ENCODE measurements at places on chromosomes 12 and 14.

- DNase-seq, result no peak
Measured at GRCh38 chr12:8950221-8950527, 729 bp upstream of the M6PR start.

DNA sequence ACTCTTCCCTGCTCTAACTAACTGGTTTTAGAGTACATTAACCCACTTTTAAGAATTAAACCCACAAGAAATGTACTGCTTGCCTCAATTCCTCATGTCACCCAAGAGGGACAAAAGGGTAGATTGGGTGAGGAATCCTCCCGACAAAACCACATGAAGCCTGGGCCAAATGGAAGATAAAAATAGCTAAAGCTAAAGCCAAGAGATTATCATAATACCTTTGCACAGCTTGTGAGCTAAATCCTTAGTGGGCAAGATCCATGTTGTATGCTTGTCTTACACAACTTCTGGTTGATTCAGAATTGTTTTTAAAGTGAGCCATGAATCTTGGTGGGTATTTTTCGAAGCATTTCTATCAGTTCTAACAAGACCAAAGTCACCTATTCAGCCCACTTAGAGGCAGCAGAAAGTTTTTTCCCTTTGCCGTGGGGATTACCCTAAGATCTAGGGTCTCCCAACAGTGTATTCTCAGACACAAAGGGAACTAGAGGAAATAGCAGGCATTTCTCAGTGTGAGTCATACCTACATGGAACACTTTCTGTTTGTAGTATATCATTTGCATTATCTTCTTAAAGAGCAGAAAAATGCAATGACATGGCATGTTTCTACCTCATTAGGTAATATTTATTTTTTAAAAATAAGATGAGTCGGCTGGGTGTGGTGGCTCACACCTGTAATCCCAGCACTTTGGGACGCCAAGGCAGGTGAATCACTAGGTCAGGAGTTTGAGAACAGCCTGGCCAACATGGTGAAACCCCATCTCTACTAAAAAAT, 616.6 kb downstream of the KCNH5 start:
- no peak for DNase-seq

DNA sequence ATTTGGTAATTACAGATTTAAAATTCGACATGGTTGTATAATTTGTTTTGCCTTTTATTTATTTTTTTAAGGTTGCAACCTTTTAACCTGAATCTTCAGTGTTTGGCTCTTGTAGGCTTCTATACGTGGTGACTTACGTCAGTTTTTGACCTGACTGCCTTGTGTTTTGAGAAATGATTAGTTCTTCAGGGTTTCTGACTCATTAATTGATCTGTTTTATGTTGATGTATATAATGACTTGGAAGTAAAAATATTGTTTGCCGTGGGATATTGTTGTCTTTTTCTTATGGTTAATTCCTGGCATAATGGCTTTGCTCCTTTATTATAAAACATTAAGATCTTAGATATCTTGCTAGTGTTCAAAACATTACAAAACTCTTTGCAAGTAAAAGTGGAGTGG, 2.5 kb downstream of the RASSF8 start:
- no peak for DNase-seq

GRCh38 chr12:62075870-62076269, 184.3 kb upstream of the USP15 start:
- peak; percentile 31 for DNase-seq

GRCh38 chr14:67999290-67999689, 179.7 kb downstream of the RAD51B start:
- DNase-seq, result no peak

DNA sequence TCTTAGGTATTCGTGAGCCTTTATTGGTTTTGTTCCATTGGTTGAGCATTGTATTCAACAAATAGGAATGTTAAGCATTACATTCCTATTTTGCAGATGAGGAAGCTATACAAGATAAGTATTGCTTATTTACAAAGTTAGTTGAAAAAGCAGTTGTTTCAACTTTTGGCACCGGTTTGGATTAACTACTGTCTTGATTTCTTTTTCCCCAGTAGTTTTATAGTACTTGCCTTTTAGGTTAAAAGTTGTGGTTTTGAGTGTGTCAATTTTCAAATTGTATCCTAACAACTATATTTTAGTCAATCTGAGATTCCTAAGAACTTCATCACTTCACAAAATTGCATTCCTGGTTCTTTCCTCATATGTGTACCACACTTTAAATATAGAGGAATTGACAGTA, 23.8 kb upstream of the MBIP start:
- no peak for DNase-seq

GRCh38 chr12:110301065-110301806, 20.2 kb downstream of the ATP2A2 start:
- DNase-seq, result no peak

DNA sequence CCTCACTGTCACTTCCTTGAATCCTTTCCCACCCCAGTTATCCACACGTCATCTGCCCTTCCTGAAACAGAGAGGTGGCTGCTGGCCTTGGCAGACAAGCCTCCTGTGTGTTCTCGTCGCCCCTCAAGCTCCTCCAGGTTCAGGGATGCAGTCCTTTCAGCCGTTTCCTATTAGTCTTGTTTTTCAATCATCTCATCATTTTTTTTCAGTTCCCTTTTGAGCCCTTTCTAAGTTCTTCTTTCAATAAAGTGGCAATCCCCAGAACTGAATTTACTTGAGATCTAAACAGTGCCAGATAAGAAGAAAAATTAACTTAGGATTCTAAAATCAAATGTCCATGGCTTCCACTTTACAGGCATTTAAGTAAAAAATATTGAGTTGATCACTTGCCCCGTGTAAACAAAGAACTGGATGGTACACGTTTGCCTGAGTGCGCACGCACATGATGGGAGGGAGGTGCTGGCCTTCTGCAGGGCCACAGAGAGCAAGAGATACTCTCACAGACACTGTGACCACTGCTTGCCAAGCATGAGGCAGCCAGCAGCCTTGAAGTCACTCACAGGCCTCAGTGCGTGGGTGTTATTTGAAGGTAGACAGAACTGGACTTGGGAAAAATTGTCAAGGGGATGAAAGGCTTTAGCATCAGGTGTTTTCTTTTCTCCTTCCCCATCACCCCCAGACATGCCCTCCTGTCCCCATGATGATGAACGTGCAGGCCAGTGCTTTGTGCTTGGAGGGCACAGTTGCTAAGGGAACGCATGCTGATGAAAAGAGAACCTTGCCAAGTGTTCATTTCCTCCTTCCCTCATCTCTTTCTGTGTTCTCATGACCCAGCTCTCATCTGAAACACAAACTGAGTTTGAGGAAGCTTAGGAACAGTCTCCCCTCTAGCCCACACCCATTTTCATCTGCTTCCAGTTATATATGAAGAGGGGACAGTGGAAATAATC, 408.3 kb downstream of the EGLN3 start:
- no peak for DNase-seq

Measured in Kasumi-1 (cell line).